Dermis microvascular lymphatic vessel endothelial cell (primary cell): ENCODE measurements at places on chromosomes 11 and 22. TPM values are rescaled to one million over a fixed set of nuclear protein-coding genes. Genes with fewer than 3 reads are reported as not detected.

The MOV10L1 gene
- total RNA-seq, result 22.7 and 44.1 TPM in 2 replicates

The PLAAT2 gene
- total RNA-seq, result not detected in 2 replicates

The RIMBP3C gene
- under 0.01 and 0.13 TPM in 2 replicates for total RNA-seq

The RIMBP3B gene
- under 0.01 TPM in 1 of 2 replicates, not detected in the other for total RNA-seq

The LRP5 gene
- total RNA-seq, result 55.8 and 107 TPM in 2 replicates

The ANKK1 gene
- not detected in 2 replicates for total RNA-seq

DNA sequence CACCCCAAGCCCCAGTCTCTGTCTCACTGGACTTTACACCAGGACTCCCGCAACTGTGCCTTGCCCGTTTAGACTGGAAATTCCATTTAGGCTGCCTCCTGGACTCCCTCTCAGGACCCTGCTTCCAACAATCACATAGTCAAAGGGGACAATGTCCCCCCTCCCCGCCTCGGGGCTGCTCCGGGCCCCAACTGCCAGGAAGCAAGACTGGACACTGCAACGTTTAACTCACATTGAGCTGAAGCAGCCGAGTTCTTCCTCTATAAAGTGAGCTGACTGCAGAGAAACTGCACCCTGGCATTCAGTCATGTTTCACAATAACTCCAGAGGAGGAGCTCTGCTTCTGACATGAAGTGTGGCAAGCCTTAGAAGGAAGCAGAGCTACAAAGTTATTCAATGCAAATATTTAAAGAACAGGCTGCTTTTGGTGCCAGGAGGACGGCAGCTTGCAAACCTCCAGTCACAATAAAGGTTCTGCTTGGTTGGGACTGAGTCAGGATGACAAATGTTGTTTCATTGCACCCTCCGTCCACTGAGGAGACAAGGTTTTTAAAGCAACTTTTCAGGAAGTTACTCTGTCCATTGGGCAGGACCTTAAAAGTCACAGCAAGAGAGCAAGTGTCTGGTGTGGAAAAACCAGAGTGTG is 19.9 kb downstream of the PACSIN2 start:
- peak; percentile 46 for DNase-seq

DNA sequence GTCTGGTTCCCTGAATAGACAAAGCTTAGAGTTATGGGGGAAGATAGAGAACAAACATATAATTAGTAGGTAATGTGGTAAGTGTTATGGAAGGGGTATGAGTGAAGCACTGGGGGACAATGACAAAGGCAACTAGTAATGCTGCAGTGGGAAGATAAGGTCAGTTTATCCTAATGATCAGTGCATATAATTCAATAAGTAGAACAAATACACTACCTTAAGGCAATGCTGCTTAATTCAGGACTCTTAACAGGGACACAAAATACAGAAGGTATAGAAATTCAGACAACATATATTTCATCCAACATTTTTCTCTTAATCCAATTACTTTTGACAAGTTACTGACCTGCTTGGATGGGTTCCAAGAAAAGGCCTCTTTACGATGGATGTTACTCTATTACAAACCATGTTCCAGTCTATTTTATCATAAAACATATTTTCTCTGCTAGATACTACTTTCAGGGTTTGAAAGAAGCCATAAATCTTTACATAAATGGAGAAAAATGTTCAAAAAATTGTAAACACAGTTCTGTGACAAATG is 1186.2 kb downstream of the LRRC4C start:
- DNase-seq, result no peak

GRCh38 chr22:42930810-42931420 is 73.8 kb upstream of the ARFGAP3 start:
- peak; percentile 41 for DNase-seq

DNA sequence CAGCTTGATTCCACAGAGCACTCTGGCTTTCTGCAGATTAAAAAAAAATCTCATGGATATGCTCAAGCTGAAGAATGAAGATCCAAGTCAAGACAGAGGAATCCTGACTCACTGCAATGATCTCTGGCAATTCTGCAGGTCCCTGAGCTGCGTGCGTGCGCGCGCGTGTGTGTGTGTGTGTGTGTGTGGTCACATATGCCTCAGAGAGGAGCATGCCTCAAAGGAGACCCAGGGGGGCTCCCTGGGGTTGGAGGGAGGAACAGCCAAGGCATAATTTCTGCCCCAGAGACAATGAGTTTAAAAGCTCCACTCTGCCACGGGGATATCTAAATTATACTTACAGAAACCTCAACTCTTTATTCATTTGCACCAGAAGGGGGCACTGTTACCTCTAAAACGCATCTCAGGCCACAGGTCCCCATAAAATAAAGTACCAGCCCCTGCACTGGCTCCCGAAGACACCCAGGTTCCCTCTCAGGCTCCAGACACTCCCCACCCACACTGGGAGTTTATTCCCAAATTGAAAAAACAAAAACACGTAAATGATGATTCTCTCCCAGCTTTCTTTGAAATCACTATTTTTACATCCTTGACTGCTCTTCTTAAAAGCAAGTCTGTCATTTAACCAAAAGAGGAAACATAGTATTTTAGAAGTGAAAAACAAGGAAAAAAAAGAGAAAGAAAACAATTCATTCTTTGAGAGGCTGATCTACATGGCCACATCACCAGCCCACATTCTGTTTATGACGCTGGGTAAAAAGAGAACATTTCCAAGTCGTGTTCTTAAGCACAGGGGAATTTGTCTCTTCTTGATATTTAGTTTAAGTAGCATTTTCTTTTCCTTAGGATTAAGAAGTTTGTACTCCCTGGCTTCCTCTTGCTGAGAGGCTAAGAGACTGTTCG is 401.0 kb downstream of the LARGE1 start:
- DNase-seq, result peak; percentile 20

DNA sequence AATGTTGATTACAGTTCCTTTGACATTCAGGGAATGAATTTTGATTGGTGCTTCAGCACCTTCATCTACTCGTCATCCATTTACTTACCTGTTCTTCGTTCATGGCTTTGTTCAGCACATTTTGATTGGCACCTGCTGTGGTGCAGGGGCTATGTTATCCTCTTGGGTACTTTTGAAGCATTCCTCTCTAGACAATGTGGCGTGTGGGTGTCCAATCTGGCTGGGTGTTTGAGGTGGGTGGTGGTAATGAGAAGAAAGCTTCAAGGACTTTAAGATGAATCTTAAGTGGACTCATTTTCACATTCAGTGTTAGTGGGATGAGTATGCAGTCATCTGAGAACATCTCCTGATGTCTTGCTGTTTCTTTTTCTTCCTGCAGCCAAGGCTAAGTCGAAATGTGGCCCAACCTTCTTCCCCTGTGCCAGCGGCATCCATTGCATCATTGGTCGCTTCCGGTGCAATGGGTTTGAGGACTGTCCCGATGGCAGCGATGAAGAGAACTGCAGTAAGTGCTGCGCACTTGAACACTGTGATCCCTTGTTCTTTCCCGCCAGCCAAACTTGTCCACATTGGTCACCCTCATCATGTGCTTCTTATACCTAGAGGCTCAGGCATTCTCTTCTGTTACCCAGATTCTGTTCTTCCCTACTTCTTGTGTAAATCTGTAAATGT is 137.5 kb downstream of the LDLRAD3 start:
- DNase-seq, result no peak

DNA sequence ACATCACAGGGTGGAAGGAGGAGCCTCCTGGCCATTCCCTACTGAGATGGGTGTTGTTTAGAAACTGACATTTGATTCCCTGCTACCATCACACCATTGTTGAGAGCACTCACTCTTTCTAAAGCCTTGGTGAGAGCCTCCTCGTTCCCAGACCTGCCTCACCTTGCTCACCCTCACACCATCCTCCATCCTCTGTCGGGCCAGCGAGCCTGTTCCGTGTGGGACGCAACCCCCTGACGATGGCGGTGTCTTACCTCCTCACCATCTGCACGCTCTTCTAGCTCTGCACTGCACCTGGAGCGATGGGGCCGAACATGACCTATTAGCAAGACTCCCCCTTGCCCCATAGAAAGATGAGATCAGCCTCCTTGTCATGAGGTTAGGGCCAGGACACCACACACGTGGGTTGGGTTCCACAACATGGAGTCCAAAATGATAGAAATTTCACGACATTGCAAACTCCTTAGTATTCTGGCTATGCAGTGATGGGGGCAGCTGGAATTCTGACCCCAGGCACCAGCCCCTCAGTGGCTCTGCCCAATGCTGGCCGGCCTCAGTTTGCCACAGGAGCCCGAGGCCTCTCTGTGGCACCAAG is 1017.9 kb downstream of the TBC1D22A start:
- no peak for DNase-seq

DNA sequence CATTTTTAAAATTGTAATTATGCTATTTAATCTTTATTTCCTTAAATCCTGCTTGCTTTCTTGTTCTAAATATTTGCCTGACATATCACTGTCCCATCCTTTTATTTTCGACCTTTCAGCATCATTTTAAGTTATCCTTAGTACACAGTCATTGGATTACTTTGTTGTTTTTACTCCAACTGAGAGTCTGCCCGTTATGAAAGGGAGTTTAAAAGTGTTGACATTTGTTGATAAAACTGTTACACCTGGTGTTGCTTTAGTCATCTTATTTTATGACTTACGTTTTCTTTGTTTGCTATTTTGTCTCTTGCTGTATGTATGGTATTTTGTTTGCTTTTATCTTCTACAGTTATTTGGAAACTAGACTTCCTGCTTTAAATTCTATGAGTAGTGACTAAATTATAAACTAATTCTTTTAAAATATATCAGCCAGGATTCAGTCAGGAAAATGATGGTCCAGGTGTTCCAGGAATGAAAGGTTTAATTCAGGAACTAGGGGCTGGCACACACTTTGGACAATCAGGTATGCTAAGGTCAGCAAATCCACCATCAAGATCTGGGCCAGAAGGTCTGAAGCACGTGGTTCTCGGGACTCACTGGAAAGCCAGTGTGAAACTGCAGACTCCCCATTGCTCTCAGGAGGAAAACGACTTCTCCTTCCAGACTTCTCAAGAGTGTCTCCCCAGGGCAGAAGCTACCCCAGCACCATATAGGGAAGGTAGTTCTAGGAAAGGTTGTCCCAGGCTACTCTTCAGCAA is 86.0 kb downstream of the RASSF10 start:
- no peak for DNase-seq

DNA sequence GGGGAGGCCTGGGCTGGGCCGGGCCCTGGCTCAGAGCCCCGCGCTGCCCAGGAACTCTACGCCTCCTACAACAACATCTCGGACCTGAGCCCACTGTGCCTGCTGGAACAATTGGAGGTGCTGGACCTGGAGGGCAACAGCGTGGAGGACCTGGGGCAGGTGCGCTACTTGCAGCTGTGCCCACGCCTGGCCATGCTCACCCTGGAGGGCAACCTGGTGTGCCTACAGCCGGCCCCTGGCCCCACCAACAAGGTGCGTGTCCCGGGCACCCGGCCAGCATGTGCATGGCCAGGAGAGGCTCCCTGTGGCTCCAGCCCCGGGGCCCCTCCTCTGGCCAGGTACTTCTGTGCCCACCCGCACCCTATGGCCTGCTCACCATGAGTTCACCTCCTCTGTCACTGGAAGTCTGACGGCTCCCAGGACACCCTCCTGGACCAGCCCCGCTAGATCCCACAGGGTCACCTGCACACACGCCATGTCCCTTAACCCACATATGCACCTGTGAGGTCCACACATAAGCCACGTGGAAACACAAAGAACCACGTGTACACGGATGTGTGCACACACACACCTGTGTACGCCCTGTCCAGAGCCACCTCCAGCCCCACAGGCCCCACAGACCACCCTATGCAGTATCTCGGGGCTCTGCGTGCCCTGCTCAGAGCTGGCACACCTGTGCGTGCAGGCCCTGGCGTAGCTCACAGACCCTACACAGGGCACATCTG is 10.4 kb downstream of the LMNTD2 start:
- DNase-seq, result no peak

DNA sequence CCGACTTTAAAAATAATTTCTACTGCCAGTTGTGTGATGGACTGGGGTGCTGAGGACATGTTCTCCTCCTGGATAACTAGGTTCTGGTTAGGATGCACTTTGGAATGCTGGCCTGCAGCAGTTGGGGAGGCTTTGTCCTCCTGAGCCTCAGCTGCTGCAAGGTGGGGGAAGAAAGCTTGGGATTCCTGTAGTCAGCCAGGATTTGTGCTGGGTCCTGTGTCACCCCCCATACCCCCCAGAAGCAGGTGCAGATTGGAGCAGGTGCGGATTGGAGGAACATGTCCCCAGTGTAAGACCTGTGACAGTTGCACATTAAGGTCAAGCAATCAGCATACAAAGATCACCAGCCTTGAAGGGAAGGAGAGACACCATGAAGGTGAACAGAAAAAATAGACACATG is 51.1 kb downstream of the MED15 start:
- DNase-seq, result no peak

DNA sequence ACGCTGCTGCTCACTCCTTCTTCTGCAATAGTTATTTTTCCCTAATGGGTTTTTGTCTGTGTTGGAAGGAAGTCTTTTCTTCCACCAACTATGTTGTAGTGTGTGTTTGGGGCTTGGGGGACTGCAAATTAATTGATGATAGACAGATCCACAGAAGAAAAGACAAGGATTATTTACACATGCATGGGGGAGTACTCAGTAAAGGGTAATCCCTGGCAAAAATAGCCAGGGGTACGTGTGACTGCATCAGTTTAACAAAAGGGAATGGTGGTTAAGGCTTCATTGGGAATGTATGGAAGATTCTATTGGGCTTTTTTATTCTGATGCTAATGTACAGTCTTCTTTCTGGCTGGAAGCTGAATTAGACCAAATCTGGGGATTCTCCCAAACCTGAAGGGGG is 20.2 kb upstream of the FEZ1 start:
- no peak for DNase-seq
